ENCODE measurements at places on chromosomes 6 and 20. TPM values are rescaled to one million over a fixed set of nuclear protein-coding genes. Genes with fewer than 3 reads are reported as not detected.

The NNAT gene
- total RNA-seq, result 2.1 TPM

The PRDM13 gene
- total RNA-seq, result not detected

The ADAM33 gene
- total RNA-seq, result 117 TPM

The ME1 gene
- total RNA-seq, result 30.5 TPM

The MAP1LC3A gene
- total RNA-seq, result 72.1 TPM

The RSPH3 gene
- 11.1 TPM for total RNA-seq

The TOX2 gene
- 2.1 TPM for total RNA-seq

The MICA gene
- 26.5 TPM for total RNA-seq

The ZNF165 gene
- 1.2 TPM for total RNA-seq

The SLC22A2 gene
- not detected for total RNA-seq

The KHDC1 gene
- total RNA-seq, result 2.0 TPM

The DLL1 gene
- 15.4 TPM for total RNA-seq

The SLC4A11 gene
- total RNA-seq, result 0.89 TPM

The SMLR1 gene
- not detected for total RNA-seq

The RIPPLY2 gene
- 0.80 TPM for total RNA-seq

The TMEM63B gene
- 38.0 TPM for total RNA-seq

The BHLHE23 gene
- total RNA-seq, result not detected

The SLPI gene
- total RNA-seq, result 95.5 TPM

The RNF144B gene
- total RNA-seq, result 19.0 TPM

GRCh38 chr6:143286251-143286795 lies 164.2 kb downstream of the ADAT2 start:
- DNase-seq, result no peak

DNA sequence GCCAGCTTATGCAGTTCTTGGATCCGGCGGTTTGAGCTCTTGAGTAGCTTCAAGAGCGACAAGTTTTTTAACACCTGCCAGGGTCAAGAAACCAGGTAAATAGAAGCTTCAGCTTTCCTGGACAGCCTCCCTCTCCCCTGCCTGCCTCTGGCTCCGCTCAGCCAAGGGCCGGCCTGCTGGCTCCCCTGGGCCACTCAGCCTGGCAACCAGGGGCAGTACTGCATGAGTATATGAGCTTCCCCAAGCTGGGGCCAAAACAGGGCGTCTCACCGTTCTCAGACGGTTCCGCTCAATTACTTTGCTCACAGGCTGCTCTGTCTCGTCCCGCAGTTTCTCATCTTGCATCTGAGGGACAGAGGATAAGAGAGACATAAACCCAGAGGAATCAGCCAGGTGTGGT lies 856 bp downstream of the TP53TG5 start:
- no peak for DNase-seq

DNA sequence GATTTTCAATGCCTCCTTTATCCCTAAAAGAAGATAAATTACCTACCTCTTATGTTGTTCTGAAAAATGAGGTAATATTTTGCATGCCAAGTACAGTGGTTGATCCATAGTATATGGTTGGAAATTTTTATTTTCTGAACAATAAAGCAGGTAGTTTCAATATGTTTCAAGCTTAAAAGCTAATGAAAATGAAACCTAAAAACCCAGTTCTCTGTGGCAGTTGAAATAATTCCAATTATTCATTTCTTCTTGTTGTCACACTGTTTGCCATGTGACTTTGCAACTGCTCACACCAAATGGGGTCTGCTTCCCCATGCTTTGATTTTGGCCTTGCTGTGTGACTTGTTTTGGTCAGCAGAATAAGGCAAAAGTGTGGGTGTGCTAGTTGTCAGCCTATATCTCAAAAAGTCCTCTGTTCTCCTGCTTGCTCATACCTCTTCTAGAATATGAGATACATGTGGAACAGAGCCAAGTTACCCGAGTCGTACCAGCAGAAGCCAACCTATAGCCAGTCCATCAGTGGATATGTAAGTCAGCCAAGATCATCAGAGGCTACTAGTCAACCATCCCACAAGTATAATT lies 197.2 kb upstream of the THEMIS start:
- no peak for DNase-seq

GRCh38 chr6:3139090-3139903 lies 18.0 kb downstream of the TUBB2A start:
- peak; percentile 71 for DNase-seq

- no peak for DNase-seq
Measured at GRCh38 chr6:132161283-132161682, 210.1 kb upstream of the CCN2 start.

GRCh38 chr6:136969433-136969832 lies 47.3 kb downstream of the SLC35D3 start:
- no peak for DNase-seq

GRCh38 chr6:134317471-134318131 lies at the start of gene SGK1:
TSS of gene SGK1 (minus strand) at chr6:134318112. CDS start at chr6:134317460, 652 bp downstream.
- DNase-seq, result no peak

DNA sequence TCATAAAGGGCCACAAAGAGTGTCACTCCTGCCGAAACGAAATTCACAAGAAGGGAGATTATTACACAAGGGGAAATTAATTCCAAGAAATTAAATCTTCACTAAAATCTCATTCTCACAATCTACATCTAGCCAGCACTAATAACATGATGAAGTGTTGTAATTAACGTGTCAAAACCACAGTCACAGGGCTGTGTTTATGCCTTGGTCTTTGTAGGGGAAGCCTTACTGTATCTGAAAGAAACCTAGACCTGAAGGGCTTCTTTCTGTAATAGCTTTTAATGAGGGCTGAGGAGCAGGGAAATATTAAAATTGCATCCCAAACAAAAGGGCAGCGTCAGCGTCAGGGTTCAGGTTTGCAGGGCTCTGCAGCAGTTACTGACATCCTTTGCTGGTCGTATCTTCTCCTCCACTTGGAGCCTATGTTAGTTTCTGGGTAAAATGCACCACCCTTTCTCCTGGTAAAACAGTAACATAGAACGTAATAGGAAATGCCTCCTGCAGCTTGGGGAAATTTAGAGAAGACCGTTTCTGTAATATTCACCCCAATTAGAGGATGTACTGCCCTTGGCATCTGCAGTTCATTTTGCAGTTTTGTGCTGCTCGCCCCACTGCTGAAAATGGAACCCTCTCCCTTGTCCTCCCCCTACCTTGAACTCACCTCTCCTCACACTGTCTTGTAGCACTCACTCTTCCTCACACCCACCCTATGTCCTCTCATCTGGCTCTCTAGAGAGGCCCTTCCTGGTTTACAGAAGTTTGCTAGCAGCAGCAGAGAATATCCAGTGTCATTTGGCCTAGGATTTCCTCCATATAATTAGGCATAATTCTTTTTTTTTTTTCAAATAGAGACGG lies 109.0 kb upstream of the TRAF3IP2 start:
- no peak for DNase-seq

DNA sequence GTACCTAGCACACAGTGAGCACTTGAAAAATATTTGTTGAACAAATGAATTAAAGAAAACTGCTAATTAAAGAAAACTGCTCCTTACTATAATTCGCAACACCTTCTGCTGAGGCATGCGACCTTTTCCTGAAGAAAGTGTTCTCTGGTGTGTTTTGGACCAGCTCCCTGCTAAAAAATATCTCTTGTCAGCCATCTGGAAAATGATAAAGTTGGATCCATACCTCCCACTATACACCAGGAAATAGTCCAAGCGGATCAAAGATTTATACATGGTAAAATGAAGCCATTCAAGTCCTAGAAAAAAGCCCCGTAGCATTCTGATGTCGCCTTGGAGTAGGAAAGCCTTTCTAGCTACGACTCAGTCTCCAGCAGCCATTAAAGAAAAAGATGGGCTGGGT lies 43.3 kb downstream of the OVOL2 start:
- no peak for DNase-seq

GRCh38 chr6:25237579-25237978 lies 41.6 kb upstream of the CARMIL1 start:
- DNase-seq, result no peak

GRCh38 chr6:142624978-142625715 lies 319.8 kb downstream of the HIVEP2 start:
- DNase-seq, result no peak

DNA sequence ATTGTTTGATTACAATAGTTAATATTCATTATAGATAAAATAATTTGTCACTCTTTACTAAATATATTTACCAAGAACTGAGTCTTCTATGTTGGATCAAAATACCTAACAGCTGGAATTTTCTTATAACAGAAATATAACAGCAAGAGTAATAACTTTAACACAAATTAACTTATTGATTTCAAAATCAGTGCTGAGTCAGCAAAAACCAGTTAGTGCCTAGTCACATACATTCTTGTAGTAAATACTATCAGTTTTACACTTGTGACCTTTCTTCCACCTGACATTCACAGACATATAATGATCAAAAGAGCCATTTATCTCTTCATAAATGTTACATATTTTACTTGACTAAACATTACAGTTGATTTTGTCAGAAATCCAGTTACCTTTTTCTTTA lies 1141.4 kb upstream of the ADGRB3 start:
- DNase-seq, result no peak

GRCh38 chr6:129992881-129993280 lies 25.5 kb upstream of the L3MBTL3 start:
- no peak for DNase-seq

DNA sequence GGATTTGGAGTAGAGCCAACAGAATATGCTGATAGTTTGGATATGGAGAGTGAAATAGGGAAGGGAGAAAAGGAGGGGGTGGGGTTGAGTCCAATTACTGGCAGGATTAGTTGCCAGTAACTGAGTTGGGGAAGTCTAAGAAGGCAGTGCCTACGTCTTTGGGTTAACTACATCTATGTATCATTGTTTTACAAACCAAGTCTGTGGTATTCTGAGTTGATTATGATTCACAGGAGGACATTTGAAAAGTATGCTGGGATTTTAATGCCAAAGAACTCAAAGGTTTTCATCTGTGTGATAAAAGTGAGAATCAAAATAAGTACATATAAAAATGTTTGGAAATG lies 14.7 kb downstream of the DSE start:
- no peak for DNase-seq

GRCh38 chr20:63068711-63069367 lies 62.1 kb upstream of the BHLHE23 start:
- DNase-seq, result no peak

DNA sequence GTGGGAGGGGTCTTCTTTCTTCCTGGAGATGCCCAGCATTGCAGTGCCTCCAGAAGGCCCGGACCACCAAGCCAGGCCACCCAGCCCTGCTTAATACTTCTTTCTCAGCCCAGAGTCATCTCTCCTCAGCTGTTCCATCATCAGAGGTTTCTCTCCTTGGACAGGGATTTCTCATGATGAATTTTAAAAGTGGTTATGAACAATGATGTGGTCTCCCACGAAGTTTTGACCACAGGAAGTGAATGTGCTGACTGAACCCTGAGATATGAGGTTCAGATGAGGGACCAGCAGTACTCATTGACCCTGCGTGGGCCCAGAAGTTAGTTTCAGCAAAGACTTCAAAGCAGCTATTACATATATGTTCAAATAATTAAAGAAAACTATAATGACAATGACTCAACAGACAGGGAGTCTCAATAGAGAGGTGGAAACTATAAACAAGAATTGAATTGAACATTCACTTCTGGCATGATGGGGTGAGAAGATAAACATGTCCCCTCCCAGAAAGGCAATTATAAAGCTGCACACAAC lies 114.5 kb upstream of the SLC22A16 start:
- DNase-seq, result no peak

- DNase-seq, result no peak
Measured at GRCh38 chr6:113184736-113185135, 672.4 kb upstream of the MARCKS start.

GRCh38 chr20:53804920-53805894 lies 211.6 kb upstream of the ZNF217 start:
- DNase-seq, result no peak

- DNase-seq, result no peak
Measured at GRCh38 chr20:47960769-47961541, 175.7 kb upstream of the SULF2 start.

DNA sequence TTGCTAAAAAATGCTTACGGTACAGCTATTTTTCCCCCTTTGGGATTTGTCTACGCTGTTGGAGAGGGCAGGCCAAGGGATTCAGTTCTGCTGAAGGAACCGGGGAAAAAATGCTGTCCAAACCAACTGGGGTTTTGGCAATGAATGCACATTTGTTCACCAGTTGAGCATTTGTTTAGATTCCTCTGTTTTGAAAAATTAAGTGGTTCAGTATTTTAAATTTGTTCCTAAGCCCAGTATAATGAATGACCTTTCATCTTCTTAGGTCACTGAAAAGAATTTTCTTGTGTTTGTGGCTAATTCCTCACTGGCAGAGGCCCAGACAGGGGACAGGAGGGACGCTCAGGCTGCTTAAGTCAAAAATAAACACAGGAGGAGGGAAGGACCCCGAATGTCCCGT lies 10.8 kb upstream of the EYA2 start:
- DNase-seq, result no peak

GRCh38 chr6:154359161-154359574 lies 2.6 kb upstream of the IPCEF1 start:
- DNase-seq, result no peak

DNA sequence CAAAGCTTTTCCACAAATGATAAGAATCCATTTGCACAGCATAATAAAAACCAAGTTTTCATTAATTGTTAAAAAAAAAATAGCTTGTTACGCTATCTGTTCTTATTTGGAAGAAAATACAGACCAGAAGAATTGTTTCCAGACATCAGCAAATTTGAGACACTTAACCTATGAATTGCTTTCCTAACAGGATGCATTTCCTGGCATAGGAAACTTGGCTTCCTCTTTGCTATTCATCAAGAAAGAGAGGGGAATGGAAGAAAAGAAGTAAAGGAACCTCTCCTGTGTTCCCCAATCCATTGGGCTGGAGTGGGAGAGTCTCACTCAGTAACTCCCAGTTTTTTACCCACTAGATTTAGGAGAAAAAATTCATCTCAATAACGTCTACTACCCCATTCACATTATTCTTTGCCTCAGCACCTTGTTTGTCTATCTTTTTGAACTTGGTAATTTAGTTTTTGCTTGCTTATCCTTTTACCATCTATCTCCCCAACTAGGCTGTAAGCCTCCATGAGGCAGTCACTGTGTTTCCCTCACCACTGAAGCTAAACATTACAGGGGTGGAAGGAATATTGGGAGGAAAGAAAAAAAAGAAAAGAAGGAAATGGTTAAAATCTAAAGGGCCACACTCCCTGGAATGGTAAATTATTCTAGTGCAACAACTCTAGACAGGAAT lies 150.3 kb downstream of the COL21A1 start:
- no peak for DNase-seq

Measured in sciatic nerve (tissue), 2 donors.